ENCODE measurements at places on chromosomes 1 and 21.

DNA sequence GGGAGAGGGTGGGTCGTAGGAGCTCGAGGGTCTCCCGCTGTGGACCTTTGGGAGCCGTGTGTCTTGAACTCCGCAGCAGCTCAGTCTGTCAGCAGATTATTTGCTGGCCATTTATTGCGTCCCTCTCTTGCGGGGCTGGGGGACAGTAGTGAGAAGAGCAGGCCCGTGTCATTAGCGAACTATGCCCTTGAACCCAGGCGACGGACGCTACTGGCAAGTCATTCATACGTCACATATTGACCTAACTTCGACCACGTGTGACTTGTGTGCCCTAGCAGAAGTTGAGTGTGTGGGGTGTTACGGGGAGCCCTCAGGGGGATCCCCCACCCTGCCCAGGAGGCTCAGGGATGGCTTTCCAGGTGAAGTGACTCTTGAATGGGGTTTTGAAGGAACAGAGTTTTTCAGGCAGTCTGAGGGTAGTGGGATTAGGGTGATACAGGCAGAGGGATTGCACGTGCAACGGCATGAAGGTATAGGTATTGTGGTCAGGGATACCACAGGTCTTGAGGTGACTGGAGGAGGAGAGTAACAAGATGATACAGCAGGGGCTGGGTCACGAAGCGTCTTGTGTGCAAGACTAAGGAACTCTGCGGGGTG lies 13.0 kb downstream of the RCC1 start:
- no peak for DNase-seq

DNA sequence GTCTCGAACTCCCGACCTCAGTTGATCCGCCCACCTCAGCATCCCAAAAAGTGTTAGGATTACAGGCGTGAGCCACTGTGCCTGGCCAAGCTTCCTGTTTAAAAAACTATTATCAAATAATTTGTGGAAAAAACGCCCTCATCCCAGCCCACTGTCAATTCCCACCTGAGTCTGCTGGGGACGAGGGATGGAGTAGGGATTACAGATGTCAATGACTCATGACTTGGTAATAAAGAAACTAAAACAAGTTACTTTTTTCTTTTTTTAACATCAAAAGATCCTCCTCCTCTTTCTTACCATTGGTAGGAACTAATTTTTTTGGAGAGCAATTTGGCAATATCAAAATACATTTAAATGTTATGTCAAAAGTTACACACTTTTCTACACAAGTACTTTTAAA lies 9.7 kb downstream of the CNN3 start:
- no peak for DNase-seq

DNA sequence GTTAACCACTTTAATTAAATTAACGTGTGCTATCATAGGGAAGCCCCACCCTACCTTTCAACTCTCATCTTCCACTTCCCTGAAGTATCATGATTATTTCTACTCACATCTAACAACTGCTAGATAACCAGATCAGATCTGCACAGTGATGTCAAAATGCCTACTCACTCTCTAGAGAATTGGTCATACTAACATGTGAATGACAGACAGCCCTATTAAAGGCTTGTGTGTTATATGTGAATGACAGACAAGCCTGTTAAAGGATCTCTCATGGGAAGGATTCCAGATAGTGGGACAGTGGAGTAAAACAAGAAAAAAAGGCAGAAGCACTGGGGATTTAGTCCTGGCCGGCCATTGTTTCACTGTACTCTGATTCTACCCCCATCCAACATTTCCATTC lies 12.6 kb downstream of the VTCN1 start:
- no peak for DNase-seq

DNA sequence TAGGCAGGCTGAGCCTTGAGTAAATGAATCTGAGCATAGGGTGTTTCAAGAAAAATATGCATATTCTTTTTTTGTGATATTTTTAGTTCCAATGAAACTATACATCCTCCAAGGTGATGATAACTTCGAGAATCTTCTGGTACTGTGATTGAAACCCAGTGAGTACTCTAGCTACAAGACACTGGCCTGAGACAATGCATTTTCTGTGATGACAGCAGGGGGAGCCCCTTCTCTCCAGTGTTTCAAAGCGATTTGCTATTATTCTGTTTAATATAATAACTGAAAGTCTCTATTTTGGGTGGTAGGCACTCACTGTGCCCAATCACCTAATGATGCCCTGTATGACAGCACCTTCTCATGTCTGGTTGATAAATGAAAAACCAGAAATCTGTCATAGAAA lies 12.1 kb downstream of the IRF2BP2 start:
- peak; percentile 69 for DNase-seq

DNA sequence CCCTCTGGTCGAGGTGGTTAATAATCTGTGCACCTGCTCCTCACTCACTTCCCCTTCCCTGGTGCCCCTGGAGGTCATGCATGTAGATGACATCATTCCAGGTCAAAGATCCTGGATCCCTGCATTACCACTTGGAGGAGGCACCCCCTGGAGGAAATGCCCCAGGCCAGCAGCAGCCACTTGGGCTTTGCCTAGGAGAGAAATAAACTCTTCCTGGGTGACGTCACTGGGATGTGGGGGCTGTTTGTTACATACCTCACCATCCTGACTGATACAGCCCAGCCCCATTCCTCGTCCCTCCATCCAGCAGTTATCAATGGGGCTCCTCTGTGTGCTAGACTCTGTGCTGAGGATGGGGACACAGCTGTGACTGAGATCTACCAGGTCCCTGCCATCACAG lies 433.6 kb downstream of the PTPRU start:
- no peak for DNase-seq

DNA sequence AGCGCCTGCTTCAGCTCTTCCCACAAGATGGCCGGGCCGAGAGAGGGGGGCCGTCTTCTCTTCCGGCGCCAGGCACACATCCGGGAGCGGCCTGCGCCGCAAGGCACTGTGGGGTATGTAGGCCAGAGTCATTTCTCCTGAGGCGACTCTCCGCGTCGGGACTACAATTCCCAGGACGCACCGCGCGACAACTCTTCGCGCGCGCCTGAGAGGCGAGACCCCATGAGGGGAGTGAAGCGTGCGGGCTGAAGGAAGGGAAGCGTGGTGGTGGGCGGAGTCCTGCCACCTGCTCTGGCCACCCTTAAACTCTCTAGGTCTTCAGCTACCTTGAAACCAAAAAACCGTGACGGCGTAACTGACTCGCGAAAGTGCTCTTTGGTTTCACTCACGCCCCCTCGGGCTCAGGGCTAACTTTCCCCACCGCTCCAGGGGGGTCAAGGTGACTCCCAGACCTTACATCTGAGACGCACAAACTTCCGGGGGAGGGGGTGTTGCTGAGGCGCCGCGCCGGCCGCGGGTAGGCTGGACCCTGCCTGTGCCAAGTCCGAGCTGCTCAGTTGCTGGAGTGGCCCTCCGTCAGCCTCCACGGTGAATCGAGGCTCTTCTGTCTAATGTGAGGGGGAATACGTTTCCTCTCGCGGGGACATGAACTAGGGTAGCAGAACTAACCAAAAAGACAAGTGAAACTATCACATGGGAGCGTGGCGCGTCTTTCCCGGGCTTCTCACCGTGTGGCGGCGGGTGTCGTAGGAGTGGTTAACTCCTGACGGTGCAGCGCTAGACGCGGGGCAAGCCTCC lies at the start of gene SERBP1:
Gene SERBP1, minus strand, starts transcription at position 45 of the 798 bp plus-strand sequence. CDS start 102 bp downstream, outside the sequence.
- peak; percentile 95 for DNase-seq

DNA sequence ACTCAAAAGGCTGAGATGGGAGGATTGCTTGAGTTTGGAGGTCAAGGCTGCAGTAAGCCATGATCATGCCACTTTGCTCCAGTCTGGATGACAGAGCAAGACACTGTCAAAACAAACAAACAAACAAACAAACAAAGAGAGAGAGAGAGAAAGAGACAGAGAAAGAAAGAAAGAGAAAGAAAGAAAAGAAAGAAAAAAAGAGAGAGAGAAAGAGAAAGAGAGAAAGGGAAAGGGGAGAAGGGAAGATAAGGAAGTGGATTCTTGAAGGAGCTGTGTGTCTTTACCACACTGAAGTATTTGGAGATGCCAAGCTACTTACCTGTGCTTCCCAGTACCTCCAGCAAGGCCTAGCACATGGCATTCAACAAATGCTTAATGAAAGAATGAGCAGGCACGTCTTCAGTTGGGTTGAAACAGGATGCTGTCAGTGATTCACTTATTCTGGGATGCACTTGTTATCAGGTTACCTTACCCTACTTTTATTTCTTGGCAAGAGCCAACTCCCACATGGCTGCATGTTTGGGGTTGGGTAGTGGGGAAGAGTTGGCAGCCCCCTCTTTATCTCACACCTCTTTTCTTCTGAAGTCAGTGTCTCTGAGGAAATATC lies 28.8 kb downstream of the CD101 start:
- no peak for DNase-seq

- no peak for DNase-seq
These were observed 19.7 kb downstream of the EDEM3 start for GRCh38 chr1:184734980-184735379.

- DNase-seq = no peak
These were observed 23.7 kb downstream of the KCNC4 start for GRCh38 chr1:110233861-110234260.

- no peak for DNase-seq
These were observed 27.3 kb upstream of the MED18 start for GRCh38 chr1:28301368-28302174.

- DNase-seq = no peak
These were observed 177.7 kb downstream of the ADSS2 start for GRCh38 chr1:244273845-244274619.

DNA sequence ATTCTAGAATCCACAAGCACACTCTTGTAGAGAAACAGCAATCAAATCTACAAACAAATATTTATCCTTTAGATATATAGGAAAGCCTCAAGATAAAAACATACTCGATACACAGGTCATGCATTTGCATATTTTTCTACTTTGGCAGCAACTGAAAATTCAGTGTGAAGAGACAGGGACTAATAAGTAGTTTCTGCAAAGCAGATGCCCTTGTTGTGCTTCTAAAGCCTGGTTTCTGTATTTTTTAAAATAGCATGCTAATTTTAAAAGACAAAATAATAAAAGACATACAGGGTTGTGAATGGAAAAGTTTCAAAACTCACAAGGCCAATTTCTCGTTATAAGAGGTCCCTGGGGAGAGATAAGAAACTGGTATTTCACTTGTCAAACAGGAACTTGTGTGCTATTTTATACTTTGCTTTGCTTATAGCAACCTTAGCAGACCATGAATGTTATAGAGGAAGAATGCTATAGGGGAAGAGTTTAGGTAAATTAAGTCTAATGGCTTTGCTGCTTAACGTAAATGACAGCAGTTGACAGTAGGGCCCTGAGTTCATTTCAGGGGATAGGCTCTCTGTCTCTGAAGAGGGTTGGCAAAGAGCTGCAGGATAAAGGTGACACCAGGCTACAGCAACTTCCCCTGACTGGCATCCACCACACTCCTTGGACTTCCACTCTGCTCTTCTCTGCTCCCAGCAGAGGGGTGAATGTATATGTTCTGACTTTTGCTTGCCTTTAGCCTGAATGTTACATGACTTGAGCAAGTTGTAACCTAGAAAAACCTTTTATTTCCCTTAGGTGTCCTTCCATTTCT lies 9.4 kb upstream of the RGS13 start:
- DNase-seq = no peak

- DNase-seq = no peak
These were observed 26.6 kb upstream of the EXO1 start for GRCh38 chr1:241821363-241821762.

GRCh38 chr1:211643324-211644212 lies 31.9 kb downstream of the NEK2 start:
- peak; percentile 17 for DNase-seq

DNA sequence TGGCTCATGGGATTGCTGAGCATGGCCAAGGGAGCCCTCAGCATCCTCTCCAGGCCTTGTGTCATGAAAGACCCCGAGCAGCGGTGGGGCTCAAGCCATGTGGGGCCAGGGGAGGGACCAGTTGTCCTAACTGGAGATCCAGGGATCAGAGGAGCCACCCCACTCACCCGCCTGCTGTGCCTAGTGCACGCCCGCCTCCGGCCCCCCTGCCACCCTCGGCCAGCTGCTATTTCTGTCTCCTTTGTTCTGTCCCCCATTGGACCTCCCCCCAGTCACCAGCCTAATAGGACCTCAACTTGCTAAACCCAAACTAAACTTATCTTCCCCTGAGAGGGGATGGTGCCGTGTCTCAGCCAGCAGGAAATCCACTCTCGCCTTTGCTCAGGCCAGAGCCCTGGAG lies 44.4 kb downstream of the TP73 start:
- DNase-seq = no peak

All from CD4-positive, alpha-beta T cell treated with Interleukin-6 at 100 ng/mL for 8 hours (primary cell).